RPMI8226 (cell line): ENCODE measurements at places on chromosomes 11 and 22.
A peak's percentile ranks its signal among the peaks of the same experiment; 100 is the strongest.

- no peak for DNase-seq
These were observed 14.6 kb downstream of the CABP7 start for GRCh38 chr22:29734406-29734805.

DNA sequence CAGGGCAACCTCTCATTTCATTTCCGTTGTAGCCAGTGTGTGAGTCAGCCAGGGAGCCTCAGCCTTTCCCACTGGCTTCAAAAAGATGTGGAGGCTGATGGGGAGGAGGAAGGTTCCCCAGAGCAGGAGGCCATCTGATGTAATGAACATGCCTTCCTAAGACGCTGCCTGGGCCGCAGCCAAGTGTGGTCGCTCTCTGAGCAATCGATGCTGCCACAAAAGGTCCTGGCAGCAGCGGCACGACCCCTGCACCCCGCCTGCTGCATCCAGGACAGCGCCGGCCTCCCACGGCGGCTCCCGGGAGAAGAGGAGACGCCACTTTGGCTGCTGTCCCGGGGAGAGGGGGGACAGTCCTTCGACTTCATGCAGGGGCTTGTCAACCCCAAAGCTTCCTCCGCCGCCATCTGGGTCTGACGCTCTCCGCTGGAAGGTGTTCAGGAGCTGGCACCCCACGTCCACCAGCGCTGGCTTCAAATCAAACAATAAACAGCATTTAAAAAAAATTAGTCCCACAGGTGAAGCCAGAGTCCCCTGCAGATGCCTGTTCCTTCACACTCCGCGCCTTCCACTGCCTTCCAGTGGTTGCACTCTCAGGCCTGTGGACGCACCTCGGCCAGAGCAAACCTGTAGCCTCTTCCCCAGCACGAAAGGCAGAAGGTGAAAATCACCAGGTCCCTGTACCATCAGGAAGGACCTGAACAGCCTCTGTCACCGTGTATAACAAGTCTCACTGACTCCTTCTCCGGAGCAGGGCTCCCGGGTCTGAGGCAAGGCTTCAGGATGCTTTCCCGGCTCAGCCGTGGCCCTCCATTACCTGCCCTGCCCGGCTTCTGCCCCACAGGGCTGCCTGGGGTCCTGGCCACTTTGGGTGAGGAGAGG, 930.7 kb downstream of the BRD1 start:
- DNase-seq = no peak

- DNase-seq = no peak
These were observed 408.9 kb downstream of the OPCML start for GRCh38 chr11:133123366-133123765.

DNA sequence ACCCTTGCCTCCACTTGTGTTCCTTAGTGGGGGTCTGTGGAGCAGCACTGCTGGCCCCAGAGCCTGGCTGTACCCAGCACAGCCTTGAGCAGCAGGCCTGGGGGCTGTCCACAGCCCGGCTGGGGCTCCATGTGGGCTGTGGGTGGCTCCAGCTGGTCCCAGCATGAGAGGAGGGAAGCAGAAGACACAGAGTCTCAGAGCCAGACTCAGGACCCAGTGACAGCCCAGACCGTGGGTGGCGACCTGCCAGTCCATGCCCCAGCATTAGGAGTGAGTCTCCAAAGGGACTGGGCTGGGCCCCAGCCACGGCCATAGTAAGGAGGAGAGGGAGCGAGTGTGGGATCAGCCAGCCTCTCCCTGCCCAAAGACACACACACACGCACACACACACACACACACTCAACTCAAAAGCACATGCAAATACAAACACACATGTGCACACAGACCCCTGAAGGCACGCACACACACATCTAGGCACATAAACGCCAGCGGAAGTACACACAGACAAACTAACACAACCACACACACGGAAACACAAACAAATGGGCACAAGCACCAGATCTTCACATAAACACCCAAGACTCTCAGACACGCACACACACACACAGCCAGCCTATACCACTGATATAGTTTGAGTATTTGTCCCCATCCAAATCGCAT, 16.7 kb upstream of the LRRC10B start:
- no peak for DNase-seq

GRCh38 chr22:44442851-44443595, 55.0 kb downstream of the RTL6 start:
- no peak for DNase-seq

DNA sequence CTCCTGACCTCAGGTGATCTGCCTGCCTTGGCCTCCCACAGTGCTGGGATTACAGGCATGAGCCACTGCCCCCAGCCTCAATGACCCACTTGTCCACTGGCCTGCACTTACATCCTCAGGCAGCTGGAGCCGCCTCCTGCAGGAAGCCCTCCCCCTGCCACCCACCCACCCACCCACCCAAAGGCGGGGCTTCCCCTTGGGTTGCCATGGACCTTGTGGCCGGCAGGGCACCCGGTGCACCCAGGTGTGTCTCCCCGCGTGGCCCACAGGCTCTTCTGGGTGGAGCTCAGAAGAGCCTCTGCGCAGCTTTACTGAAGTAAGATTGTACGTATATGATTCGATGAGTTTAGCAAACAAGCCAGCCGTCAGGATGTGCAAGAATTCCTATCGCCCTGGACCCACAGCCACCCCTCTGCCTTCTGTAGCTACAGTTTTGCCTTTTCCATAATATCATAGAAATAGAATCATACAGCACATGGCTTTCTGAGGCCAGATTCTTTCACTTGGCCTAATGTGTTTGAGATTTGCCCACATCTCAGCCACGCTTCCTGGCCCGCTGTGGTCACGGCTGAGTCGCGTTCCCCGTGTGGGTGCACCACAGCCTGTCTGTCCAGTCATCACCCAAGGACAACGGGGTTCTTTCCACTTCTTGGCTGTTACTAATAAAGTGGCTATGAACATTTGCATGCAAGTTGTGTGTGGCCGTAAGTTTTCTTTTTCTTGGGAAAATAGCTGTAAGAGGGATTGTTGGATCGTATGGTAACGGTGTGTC, 5.3 kb upstream of the BRSK2 start:
- no peak for DNase-seq

- DNase-seq = peak; percentile 53
These were observed 1.6 kb downstream of the DIXDC1 start for GRCh38 chr11:111938687-111939160.

DNA sequence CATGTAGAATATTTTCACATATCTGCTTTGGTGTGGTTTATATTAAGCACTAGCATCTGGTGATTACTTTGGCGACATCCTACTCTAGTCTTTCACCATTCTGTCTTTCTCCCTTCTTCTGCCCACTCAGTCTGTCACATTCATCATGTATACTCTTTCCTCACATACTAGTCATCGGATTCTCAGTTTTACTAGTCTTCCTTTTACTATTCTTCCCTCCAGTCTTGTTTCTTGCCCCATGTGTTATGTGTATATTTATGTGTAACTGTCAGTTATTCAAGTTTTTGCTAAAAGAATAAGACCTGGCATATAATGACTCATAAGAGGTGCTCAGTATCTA, 4.6 kb upstream of the DIXDC1 start:
- no peak for DNase-seq

- DNase-seq = no peak
These were observed 40.2 kb downstream of the SCGB1A1 start for GRCh38 chr11:62459080-62459479.

- no peak for DNase-seq
These were observed 131.6 kb downstream of the MPPED2 start for GRCh38 chr11:30454541-30454940.

GRCh38 chr11:26420331-26420730, 88.4 kb downstream of the ANO3 start:
- DNase-seq = no peak

- no peak for DNase-seq
These were observed 3.6 kb downstream of the THOC5 start for GRCh38 chr22:29550005-29550404.

DNA sequence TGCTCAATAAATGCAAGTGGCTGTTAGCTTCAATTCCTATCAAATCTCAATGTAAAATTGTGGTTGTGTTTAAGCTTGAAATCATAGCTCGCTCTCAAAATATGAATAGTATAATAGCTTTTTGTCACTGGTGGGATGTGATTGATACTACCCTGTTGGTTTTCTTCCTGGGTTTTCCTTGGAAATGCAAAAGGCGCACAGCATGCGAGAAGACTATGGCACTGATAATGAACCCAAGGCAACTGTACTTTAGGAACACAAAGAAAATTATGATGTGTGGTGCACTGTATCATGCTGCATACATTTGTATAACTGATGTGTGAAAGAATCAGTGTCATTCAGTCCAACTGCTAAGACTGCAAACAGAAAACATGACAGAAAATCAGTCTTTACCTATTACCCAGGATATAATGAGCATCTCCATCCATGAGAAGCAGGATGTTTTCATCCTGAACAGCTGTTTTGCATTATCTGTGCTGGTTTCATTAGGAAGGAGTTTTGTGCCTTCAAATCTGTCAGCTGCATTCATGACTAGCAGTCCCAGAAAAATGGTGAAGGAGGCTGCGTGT, 101.2 kb downstream of the TRPC6 start:
- DNase-seq = no peak

- no peak for DNase-seq
These were observed 53.0 kb downstream of the GRAMD4 start for GRCh38 chr22:46673205-46673604.

- DNase-seq = no peak
These were observed 1.8 kb downstream of the SYT7 start for GRCh38 chr11:61578819-61579675.

GRCh38 chr11:65315204-65315865, 669 bp downstream of the CDC42EP2 start:
- peak; percentile 87 for DNase-seq

GRCh38 chr22:50420015-50420414, 54.8 kb downstream of the SBF1 start:
- DNase-seq = no peak

- DNase-seq = no peak
These were observed at the start of gene ZBTB16 for GRCh38 chr11:114059278-114059983. TSS of gene ZBTB16 (plus strand) at chr11:114059711. CDS start at chr11:114063301, 3,590 bp downstream.

- DNase-seq = peak; percentile 31
These were observed at the start of gene CFAP300 for GRCh38 chr11:102047305-102047924. TSS of gene CFAP300 (plus strand) at chr11:102047437. CDS start at chr11:102047471, 34 bp downstream.

DNA sequence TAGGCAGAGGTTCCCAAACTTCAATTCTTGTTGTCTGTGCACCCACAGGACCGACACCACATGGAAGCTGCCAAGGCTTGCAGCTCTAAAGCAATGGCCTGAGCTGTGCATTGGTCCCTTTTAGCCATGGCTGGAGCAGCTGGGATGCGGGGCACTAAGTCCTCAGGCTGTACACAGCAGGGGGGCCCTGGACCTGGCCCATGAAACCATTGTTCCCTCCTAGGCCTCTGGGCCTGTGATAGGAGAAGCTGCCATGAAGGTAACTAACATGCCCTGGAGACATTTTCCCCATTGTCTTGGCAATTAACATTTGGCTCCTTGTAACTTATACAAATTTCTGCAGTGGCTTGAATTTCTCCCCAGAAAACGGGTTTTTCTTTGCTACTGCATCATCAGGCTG, 43.6 kb upstream of the SLC6A5 start:
- no peak for DNase-seq

DNA sequence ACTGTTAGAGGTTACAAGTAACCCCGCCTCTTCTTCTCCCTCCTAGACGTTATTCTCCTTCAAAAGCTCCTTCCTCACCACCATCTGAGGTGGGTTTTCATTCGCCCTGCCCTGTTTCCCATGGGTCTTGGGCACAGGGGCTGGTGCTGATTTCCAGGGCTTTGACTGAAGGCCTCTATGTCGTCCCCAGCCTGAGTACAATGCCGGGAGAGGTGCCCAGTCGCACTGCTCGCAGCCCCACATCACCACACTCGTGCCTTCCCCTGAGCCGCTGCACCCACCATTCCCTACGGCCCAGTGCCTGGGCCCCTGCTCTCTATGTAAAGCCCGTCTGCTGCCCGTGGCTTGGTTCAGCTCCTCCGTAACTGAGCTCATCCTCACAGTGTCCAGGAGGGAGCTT, 169.8 kb downstream of the DSCAML1 start:
- no peak for DNase-seq

- peak; percentile 28 for DNase-seq
These were observed 7.6 kb downstream of the OR56A1 start for GRCh38 chr11:6022956-6023355.

GRCh38 chr11:44066732-44067141, 667 bp downstream of the ACCS start:
- no peak for DNase-seq

DNA sequence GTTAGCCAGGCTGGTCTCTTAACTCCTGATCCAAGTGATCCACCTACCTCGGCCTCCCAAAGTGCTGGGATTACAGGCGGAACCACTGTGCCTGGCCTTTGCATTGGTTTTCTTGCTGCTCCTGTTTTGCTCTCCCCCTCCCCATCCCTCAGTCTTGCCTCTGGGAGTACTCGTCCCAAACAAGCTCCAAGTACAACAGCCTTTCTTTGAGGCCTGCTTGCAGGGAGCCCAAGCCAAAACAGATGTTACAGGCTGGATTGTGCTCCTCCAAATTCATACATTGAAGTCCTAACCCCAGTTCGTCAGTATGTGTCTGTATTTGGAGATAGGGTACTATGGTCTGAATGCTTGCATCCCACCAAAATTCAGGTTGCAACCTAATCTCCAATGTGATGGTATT, 8.6 kb downstream of the IGLL1 start:
- DNase-seq = no peak

DNA sequence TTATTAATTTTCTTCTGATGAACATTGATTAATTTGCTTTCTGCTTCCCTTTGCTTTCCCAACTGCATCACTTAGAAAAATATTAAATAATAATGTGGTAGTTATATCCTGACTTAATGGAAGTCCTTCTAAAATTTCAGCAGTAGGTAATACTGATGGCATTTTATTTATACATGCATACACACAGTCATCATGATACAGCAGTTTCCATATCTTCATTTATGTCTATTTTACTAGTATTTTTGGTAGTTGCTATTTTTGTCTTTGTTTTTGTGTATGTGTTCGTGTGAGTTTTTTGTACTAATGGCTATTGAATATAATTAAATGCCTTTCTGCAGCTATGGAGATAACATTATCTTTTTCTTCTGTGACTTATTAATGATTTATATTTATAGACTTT, 484.7 kb upstream of the CNTN5 start:
- DNase-seq = no peak

DNA sequence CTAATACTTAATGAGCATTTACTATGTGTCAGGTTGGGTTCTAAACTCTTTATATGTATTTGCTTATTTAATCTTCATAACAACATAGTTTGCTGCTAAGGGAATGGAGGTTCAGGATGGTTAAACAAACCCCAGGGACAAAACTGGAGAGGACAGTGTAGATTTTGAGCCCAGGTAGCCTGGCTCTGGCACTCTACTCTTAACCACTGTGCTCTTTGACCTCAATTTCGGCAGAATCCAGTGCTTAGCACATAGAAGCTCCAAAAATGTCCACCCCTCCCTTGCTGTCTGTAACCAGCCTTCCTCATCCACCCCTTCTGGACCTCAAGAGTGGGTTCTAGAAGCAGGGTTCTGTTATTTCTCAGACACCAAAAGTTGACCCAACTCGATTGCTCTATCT, 88.0 kb upstream of the SYT13 start:
- no peak for DNase-seq

GRCh38 chr22:35629406-35630216, 12.5 kb upstream of the MB start:
- no peak for DNase-seq

GRCh38 chr11:81700076-81700475, 1033.6 kb downstream of the FAM181B start:
- DNase-seq = no peak

GRCh38 chr11:35160246-35160824, 21.4 kb downstream of the CD44 start:
- DNase-seq = no peak
